CD4-positive, alpha-beta T cell (primary cell): ENCODE measurements at places on chromosomes 2 and 18.

GRCh38 chr2:29607038-29607420, 314.4 kb downstream of the ALK start:
- DNase-seq = no peak

- DNase-seq = no peak
Measured at GRCh38 chr18:68033466-68033865, 516.9 kb upstream of the DSEL start.

GRCh38 chr2:48454504-48454903, 75.5 kb upstream of the STON1 start:
- DNase-seq = no peak

- no peak for DNase-seq
Measured at GRCh38 chr18:50460716-50461115, 85.9 kb downstream of the SKA1 start.

GRCh38 chr18:31617031-31617717, 25.5 kb downstream of the TTR start:
- DNase-seq = no peak

- no peak for DNase-seq
Measured at GRCh38 chr2:191467113-191467512, 210.8 kb upstream of the NABP1 start.

- no peak for DNase-seq
Measured at GRCh38 chr2:8049851-8050571, 631.8 kb upstream of the ID2 start.

DNA sequence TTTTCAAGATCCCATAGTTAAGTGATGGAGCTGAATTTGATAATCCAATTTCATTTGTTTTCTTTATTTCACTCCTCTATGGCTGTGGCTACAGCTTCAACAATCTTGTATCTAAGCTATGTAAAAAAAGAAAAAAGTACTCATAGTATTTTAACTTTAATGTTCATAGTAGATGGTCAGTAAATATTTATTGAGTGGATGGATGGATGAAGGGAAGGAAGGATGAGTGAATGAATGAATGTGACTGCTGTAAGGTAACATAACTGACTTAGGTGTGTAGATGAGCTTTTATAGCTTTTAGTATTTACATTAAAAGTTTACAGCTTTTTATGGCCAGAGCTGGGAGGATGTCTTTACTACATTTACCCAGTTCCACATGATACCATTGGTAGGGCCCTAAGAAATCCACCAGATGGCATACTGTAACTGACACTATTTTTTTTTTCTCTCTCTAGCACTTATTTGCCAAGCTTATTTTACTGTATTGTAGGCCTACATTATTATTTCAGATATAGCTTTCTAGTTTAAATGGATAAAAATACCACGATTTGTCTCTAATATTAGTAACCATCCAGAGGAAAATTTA, 13.4 kb upstream of the HRH4 start:
- no peak for DNase-seq

DNA sequence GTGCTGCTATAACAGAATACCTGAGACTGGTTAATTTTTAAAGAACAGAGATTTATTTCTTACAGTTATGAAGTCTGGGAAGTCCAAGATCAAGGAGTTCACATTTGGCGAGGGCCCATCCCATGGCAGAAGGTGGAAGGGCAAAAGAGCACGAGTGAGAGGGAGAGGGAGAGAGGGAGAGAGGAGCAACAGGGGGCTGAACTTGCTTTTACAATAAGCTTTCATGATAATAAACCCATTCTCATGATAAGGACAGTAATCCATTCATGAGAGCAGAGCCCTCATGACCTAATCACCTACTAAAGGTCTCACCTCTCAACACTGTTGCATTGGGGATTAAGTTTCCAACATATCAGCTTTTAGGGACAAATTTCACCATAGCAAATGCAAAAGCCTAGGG, 45.3 kb downstream of the DSC3 start:
- no peak for DNase-seq

GRCh38 chr18:36355511-36355910, 58.0 kb downstream of the FHOD3 start:
- DNase-seq = no peak

DNA sequence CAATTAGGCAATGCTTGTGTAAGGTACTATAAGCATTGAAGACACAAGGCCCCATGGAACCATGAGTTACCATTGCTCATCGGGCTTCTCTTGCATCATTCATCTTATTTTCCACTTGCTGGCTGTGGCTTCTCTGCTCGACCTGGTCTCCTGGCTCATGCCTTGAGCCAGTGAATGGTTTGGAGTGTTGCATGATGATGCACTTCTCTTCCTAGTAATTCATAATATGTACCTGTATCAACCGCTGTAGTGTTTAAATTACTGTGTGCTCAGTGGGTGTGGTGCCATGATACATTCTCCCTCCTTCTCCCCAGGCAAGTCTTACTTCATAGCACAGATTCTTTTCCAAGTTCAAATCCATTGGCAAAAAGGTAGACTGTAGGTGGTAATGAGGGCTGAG, 66.8 kb downstream of the ABCA12 start:
- DNase-seq = no peak

DNA sequence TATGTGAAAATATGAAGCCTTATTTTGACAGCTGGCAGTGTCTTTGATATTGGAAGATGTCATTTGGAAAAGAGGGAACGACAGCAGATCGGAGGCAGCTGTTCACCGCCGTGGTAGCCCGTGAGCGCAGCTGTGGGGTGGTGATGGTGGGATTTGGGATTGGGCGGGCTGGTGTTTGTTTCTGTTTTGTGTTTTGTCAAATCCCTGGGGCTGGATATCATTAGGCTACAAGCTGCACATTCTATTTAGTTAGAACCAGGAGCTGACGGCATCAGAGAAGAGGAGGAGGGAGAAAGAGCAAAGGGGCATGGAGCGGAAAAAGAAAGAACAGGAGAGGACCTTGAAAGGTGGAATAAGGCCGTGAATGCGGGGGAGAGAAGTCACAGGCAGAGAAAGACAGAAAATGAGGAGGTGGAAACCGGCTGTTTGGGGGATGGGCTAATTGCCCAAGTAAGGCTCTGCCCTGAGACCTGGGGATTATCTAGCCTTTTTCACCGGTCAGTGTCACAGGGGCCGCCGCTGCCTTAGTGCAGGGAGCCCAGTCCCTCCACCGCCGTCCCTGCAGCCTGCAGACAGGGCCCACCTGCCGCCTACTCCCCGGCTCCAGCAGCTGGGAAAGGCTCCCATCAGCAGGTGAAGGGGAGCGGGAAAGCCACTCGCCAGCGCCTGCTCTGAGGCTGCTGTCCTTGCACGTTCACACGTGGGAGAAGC, 88.0 kb downstream of the ZCCHC2 start:
- no peak for DNase-seq

GRCh38 chr2:155913356-155913755, 419.2 kb downstream of the NR4A2 start:
- DNase-seq = no peak

DNA sequence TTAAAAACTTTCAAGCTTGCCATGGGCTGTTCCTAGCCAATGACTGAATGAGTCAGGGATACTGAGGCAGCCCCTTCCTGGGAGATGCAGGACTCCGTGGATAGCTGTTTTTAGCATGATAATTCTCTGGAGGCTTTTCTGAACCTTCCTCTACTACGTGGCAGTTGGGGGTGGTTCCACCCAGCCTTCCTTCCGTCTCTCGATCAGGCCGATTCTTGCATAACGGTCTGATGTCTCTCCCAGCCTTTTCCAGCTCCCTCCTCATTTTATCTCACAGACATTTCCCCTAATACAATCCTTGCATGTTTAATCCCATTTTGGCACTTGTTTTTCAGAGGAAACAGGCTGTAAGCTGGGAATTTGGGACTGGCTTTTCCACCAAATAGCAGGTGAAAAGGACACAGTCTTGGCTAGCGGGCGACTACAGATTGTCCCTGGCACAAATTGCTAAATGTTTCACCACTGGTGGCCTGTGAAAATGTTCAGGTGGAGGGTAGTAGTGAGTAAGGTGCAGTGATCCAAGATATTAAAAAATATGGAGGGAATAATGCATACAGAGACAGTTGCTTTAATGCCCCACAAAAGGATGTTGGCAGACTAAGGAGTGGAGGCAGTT, 21.0 kb upstream of the CTLA4 start:
- no peak for DNase-seq
